Stimulated activated CD4-positive, alpha-beta T cell treated with anti-CD3 and anti-CD28 coated beads, Interleukin-4, amount 100 ng/mL, for 4 hours (primary cell): ENCODE measurements at places on chromosomes 1 and 21.

DNA sequence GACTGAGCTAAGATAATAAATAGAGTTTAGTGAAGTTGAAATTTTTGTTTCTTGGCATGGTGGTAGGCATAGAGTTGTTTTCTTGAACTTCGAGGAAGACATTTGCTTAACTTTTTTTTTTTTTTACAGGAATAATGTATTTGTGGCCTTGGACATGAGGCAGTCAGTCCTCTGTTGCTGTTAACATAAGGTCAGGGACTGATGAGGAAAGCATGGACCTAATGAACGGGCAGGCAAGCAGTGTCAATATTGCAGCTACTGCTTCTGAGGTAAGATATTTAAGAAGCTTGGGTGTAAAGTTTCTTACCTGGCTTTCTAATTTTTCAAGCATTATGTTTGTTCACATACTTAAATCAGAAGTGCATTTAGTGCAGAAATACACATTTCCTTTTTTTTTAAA is 51.5 kb downstream of the RALGPS2 start:
- no peak for DNase-seq

DNA sequence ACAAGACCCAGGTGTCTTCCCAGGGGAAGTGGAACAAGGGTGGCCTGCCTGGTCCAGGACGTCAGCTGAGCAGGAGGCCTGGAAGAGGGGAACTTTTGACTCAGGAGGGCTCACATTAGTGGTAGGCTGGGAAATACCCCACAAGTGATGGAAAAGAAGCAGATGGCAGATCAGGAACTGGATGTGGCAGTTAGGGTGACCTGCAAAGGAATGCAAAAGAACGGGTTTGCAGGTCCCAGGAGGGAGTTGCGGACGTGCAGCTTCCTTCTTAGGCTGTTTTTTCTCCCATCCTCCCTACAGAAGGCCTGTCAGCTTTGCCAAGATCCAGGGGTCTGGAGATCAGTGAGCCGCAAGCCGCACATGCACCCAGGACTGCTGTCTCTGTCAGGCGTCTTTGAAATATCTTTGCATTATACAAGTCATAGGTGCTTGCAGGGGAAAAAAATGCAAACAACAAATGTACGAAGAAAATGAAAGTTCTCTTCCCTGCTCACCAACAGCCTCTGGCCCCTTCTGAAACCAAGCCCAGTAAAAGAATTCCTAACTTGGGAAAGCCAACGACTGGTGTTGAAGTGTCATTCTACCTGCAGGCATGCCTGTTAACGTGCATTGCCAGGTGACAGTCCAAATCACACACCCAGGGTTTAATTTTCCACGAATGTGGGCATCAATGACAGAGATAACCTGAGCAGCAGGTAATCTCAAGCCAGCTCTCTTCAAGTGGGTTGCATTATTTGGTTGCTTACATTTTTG is 34.4 kb downstream of the NENF start:
- DNase-seq: no peak

DNA sequence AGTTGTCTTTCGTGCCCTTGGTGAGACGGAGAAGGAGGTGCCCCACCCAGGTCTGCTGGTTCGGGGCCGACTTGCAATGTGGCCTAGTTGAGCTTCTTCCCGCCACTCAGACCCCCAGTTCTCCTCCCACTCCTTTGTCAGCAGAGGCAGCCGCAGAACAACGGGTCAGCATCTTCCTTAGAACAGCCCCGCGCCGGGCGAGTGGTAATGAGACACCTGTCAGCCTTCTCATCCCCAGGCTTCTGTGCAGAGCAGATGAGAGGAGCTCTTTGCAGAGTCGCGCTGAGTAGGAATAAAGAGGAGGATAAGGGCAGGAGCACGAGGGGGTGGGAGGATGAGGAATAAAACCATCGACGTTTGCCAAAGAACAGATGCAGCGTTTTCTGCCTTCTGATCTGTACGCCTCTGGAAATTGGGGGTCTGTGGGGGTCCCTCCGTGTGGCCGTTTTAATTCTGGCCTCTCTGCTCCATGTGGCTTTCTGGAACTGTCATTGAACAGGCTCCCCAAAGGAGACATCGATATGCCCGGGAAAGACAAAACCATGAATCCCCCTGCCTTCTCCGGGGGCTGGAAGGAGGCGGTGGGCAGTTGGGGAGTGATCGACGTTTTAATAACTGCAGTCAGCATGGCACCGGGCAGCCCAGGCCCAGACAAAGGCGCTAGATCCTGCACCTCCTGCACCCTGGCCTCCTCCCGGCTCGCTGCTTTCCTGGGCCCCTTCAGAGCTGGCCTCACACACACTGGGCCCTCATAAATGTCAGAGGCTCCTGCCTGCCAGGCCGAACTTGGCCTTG is 27.5 kb upstream of the IGSF21 start:
- DNase-seq: no peak

- DNase-seq: no peak
Measured at GRCh38 chr1:234540404-234540762, 61.4 kb upstream of the TARBP1 start.

DNA sequence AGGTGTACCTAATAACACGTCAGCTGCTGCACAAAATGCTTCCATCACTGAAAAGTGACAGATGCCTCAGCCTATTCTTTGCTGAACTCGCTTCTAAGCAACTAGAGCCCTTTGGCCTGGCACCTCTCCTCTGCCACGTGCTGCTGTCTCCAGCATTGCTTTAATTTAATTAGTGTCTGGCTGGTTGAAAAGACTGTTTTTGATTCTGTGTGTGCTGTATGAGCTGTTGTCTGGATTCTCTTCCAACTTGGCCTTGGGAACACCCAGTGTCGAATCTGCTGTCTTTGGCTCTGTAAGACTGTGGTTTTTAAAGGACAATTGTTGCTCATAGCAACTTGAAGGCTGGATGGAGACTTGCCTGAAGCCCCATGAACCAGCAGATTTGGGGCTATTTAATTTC is 109.5 kb downstream of the PSMG1 start:
- DNase-seq: no peak

- DNase-seq: no peak
Measured at GRCh38 chr1:6935361-6935883, 150.2 kb downstream of the CAMTA1 start.

GRCh38 chr1:226697151-226697928 is 41.7 kb downstream of the ITPKB start:
- DNase-seq: no peak

DNA sequence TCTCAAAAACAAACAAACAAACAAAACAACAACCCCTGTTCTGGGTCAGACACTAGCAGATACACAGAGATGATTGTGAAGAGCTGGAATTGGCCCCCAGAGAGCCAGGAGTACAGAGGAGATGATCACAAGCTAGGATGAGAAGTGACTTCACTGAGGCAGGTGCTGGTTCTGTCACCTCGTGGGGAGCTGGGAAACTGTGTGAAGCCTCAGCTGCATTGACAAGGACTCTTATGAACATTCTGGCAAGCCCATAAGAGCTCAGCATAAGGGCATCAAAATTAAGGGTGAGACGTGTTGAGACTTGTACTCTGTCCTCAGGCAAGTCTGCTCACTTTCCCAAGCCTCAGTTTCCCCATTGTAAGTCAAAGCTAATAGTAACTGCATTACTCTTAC is 14.7 kb upstream of the PTP4A2 start:
- no peak for DNase-seq

DNA sequence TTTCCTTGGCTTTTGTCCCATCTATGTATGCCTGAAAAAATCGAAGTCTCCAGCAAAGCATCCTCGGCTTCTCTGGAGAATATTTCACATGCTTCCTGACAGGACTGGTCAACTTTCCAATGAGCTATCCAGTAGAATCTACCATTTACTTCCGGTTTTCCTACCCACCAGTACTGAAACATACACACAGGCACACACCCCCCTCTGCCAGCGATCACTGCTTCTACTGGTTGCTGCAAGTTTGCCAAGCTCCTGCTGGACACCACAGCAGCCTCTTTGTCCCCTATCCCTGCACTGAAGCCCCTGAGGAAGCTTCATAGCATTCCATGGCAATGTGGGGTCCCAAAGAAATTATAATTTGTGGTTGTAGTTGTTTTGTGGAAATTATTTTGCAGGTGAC is 536.8 kb downstream of the MATN1 start:
- no peak for DNase-seq

DNA sequence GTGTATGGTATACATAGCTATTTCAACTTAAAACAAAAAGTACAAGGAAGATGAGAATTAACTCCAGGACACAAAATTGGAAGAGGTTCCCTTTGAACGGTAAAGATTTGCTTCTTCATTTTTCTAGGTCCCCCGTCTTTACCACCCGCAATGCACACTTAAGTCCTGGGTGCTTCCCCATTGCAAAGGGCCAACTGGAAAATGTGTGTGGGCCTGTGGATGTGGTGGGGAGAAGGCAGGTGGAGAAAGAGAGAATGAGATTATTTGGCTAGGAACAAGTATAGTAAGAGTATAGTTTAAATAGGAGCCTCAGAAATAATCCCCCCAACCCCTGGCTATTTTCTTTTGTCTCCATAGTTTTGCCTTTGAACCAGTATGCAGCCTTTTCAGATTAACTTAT is 115.4 kb downstream of the HLX start:
- DNase-seq: no peak

- peak; percentile 7 for DNase-seq
Measured at GRCh38 chr1:14334336-14335176, 263.9 kb upstream of the KAZN start.

DNA sequence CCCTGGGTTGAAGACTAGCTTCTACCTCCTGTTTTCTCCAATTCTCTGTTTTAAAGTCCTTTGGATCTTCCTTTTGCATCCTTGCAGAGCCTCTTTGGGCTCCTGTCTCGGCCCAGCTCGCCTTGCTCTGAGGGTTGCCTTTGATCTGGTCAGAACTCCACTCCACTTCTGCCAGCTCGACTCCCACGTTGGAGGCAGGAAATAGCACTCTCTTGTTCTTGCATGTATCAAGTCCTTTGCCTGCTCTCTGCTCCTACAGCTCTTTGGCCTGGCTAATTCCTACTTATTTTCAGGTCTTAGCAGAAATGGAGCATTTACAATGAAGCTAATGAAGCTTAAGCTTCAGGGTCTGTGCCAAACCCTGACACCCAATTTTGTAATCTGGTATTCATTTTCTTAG is 21.1 kb upstream of the B3GALNT2 start:
- no peak for DNase-seq

- DNase-seq: no peak
Measured at GRCh38 chr1:114347431-114348209, 163.4 kb downstream of the TRIM33 start.

- DNase-seq: no peak
Measured at GRCh38 chr21:26115899-26116298, 54.7 kb downstream of the APP start.

- DNase-seq: no peak
Measured at GRCh38 chr21:41869771-41870170, 9.4 kb downstream of the PRDM15 start.

- no peak for DNase-seq
Measured at GRCh38 chr1:44000122-44000665, 8.8 kb downstream of the CCDC24 start.

GRCh38 chr1:38134294-38134755 is 87.7 kb upstream of the POU3F1 start:
- DNase-seq: no peak

DNA sequence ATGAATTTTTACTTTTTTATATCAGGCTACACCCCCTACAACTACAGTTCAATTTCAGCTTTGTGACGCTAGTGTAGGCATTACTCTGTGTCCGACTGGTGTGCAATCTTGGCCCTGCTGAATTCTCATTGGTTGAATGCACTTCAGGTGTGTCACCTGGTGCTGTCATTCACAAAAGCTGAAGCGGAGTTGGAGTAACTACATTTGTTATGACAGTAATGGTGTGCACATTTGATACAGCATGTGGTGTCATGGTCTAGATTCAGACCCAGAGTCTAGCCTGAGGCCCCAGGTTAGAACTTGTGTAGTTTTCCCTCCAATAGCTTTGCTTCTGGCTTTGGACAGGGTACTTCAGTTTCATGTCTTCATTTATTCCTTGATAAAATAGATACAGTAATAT is 88.7 kb downstream of the C1orf94 start:
- DNase-seq: no peak

DNA sequence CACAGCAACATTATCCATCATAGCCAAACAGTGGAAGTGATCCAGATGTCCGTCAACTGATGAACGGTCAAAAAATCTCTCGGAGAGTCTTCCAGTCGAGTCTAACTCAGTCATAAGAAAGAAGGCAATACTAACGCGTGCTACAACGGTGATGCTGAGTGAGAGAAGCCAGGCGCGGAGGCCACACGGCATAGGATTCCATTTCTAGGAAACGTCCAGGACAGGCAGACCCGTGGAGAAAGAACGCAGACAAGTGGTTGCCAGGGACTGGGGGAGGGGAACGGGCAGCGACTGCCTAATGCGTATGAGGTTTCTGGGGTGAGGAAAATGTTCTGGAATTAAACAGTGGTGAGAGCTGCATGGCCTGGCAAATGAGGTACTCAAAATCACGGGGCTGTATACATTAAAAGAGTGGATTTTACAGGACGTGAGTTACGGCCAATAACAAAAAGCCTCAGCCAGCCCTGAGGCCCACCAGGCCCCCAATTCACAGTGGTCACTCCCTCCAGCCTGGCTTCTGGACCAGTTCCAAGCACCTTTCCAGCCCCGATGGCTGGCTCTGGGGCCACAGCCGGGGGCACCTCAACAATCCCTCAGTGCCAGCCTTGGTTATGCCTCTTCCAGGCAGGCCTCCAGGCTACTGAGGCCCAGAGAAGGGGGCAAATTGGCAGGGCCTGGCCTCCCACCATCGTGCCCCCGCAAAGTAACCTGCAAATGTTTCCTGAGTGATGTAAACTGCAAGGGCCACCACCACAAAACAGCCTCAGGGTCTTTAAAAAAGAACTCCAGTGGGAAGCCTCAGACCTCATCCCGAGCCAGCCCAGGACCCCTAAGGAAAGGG is 3.4 kb downstream of the WNT9A start:
- no peak for DNase-seq

DNA sequence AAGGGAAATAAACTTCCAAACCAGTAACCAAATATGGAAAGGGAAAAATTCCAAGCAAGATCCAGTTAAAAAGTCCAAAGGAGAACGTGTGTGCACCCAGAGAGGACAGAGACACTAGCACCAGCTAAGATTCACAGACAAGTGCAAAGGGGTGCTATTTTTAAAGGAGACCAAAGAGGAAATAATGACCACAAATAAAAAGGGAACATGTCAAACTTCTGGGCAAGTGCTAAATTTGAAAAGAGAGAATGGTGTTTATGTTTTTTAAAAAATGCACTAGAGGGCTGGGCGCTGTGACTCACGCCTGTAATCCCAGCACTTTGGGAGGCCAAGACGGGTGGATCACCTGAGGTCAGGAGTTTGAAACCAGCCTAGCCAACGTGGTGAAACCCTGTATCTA is 8.6 kb downstream of the JAM2 start:
- DNase-seq: no peak

- DNase-seq: no peak
Measured at GRCh38 chr1:30907481-30908315, 860 bp downstream of the SDC3 start.

- no peak for DNase-seq
Measured at GRCh38 chr1:228446852-228447251, 30.2 kb upstream of the TRIM17 start.
